Osteoblast (primary cell): ENCODE measurements at places on chromosomes 3 and 15. TPM values are rescaled to one million over a fixed set of nuclear protein-coding genes. Genes with fewer than 3 reads are reported as not detected.

The CCR2 gene
- not detected in 2 replicates for total RNA-seq

The UROC1 gene
- not detected in 2 replicates for total RNA-seq

The COL6A5 gene
- not detected in 2 replicates for total RNA-seq

DNA sequence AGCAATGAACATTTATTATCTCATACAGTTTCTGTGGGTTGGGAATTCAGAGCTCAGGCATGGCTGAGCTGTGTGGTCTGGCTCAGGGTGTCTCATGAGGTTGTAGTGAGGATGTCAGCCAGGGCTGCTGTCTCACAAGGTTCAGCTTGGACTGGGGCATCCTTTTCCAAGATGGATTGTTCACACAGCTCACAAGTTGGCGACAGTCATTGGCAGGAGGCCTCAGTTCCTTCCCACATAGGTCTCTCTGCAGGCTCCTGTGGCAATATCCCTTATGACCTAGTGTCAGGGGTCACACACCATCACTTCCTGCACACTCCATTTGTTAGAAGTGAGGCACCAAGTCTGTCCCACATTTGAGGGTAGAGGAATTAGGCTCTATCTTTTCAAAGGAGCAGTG is 56.0 kb downstream of the RPLP1 start:
- H3K4me1 ChIP-seq = peaks cover 7% of the 10 kb centered on the region
- H3K4me3 ChIP-seq = no peak overlapping the region
- H3K27me3 ChIP-seq = peaks cover 5% of the 10 kb centered on the region
- no peaks in the 10 kb centered on the region for H3K36me3 ChIP-seq

DNA sequence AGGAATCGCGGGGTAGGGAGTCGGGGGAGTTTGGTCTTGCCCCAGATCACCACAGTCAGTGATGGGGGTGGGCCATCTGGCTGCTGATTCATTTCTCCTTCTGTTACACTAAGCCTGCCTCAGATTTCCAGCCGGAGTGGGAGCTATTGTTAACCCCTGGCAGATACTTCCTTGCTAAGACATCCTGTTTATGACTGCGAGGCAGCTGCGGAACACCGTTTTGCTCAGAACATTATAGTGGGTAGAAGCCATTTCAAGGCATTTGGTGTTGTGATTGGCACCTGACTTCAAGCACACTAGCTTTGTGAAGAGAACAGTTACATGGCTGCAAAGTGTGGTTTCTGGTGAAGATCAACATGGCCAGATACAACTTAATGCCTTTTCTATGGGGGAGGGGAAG is 73.8 kb downstream of the FLNB start:
- no peaks in the 10 kb centered on the region for H3K27me3 ChIP-seq
- H3K4me3 ChIP-seq = no peak overlapping the region
- peaks cover 68% of the 10 kb centered on the region for H3K36me3 ChIP-seq
- H3K27ac ChIP-seq = no peak overlapping the region

DNA sequence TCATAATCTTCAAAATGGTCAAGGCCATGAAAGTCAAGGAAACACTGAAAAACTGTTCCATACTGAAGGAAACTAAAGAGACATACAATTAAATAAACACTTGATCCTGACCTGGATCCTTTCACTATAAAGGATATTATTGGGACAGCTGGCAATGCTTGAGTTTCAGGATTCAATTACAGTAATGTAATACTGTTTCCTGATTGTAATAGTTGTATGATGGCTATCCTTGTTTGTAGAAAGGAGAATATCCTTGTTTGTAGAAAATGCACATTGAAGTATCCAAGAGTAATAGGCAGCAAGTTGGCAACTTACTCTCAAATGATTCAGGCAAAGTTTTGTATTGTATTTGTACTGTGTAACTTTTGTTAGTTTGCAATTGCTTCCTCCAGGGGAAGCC is 4.6 kb downstream of the CIDEC start:
- H3K4me3 ChIP-seq = no peak overlapping the region
- DNase-seq = no peak
- no peaks in the 10 kb centered on the region for H3K36me3 ChIP-seq
